Effector memory CD8-positive, alpha-beta T cell (primary cell): ENCODE measurements at places on chromosomes 4 and X.
A peak's percentile ranks its signal among the peaks of the same experiment; 100 is the strongest.

- no peak for DNase-seq
These were observed 64.2 kb upstream of the MSANTD1 start for GRCh38 chr4:3184725-3185124.

DNA sequence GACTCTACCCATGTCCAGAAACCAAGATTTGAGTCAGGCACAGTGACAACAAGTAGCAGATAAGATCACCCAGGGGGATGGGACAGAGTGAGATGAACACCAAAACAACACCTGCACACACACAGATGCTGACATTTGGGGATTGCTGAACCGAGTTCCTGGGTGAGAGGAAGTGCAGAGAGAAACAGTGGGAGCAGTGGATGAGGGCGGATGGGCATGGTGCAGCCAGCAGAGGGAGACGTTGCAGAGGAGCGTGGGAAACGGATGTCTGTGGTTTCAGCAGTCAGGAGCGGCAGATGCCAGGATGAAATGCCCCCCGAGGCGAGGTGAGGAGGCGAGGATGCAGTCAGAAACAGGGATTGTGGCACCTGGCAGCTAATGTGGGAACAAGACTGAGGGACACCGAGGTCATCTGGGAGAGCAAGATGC, 78.6 kb upstream of the STS start:
- DNase-seq, result no peak

GRCh38 chr4:185640811-185641675, 105.7 kb upstream of the PDLIM3 start:
- no peak for DNase-seq

DNA sequence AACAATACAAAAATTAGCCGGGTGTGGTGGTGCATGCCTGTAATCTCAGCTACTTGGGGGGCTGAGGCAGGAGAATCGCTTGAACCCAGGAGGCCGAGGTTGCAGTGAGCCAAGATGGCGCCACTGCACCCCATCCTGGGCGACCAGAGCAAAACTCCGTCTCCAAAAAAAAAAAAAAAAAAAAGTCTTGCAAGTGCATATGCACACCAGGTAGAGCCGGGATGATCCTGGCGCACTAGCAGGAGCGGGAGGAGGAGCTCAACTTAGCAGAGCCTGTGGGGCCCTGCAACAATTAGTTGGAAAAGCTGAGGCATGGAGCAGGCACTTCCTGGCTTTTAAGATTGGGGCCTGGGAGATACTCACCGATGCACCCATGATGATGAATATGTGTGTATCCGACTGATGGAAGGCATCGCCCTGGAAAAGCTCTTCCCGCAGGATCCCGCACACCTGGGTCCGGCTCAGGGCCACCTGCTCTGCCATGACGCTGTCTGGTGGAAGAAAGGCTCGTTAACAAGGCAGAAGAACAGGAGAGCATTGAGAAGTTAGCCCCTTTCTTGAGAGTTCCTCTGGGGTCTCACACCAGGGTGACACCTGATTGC, 872 bp downstream of the G6PD start:
- DNase-seq, result no peak

GRCh38 chr4:40306226-40306625, 28.9 kb upstream of the CHRNA9 start:
- no peak for DNase-seq

DNA sequence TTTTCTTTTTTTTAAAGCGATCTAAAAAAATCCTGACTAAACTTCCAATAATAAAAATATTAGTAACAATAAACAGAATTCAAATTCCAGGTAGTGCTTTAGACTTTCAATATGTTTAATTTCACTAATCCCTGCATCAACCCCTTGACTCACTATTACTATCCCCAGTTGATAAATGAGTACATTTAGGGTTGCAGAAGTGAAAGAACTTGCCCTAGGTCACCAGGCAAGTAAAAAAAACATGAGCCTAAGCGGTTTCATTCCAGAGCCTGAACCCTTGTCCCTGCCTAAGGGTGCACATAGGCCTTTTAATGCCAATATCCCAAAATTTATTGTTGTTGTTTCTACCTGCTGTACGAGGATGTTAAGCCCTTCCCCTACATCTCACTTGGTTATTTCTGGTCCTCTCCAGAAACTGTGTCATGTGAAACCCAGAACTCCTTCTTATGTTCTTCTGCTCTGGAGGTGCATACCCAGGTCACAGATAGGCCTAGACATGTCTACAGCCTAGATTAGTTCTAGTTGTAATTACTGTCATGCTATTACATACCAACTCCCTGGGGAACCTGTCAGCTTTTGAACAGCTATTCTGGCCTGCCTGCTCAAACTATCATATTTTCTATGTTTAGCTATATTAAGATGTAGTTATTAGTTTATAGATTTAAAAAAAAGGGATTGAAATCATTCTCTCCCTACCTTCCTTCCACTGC, 244.5 kb upstream of the PITX2 start:
- no peak for DNase-seq

DNA sequence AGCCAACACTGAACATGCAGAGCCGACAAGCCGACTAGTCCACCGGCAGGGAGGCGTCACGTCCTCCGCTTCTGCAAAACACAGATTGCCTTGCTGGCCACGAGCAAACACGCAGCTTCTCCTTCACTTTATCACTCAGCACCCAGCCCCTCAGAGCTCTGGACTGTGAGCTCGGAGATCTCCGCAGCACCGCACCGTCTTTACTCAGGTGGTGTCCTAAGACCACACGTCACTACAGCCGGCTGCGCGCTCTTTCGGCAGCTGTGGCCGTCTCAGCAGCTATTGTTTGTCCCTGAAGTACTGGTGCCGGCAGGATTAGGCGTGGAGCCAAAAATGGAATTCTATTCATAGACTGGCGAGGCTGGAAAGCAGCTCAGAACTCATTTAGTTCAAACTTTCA, 72.0 kb downstream of the FAT1 start:
- DNase-seq, result no peak

GRCh38 chrX:4809571-4809970, 1096.1 kb upstream of the PRKX start:
- no peak for DNase-seq

DNA sequence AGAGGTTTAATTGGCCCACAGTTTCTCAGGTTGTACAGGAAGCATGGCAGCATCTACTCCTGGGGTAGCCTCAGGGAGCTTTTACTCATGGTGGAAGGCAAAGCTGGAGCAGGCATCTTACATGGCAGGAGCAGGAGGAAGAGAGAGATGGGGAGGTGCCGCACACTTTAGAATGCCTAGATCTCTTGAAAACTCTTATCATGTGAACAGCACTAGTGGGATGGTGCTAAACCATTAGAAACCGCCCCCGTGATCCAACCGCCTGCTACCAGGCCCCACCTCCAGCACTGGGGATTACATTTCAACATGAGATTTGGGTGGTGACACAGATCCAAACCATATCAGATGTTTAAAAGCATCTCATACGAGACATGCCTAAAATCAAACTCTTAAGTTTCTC, 41.6 kb upstream of the SCOC start:
- DNase-seq, result no peak

DNA sequence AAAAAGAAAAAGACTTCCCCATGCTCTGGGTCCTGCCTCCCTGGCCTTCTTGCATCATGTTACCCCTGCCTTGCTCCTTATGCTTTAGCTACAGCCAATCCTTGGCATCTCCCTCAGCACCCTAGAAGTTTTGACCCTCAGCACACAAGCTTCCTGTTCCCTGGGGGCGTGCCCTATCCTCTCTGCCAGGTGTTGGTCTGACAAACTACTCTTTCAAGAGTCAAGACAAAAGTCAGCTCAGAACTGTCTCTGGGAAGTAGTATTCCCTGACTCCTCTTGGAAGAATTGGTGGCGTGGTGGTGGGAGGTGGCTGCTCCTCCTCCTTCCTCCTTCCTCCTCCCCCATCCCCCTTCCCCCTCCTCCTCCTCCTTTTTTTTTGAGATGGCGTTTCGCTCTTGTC, 41.0 kb downstream of the PRPS1 start:
- no peak for DNase-seq

DNA sequence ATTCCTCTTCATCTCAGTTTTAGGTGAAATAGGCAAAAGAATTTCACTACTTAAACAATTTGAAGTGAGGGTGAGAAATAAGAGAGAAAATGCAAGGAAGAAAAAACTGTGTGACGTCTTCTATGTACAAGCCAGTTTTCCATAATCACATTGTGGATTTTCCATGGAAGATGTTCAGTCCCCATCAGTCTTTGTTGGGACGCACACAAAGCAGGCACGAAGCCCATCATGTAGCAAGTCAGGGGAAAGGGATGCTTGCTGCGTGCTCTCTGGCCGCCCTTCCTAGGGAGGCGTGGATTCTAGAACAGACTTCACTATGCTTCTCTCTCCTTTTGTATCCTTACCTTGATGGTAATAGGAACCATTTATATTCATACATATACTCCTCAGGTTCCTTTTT, 54.7 kb downstream of the RBPJ start:
- DNase-seq, result no peak

- no peak for DNase-seq
These were observed 298.9 kb upstream of the GALNT7 start for GRCh38 chr4:172869621-172870268.

GRCh38 chr4:8238515-8239053, 31.0 kb upstream of the HTRA3 start:
- no peak for DNase-seq

GRCh38 chr4:76738086-76738931, 159.6 kb downstream of the SOWAHB start:
- DNase-seq, result no peak

DNA sequence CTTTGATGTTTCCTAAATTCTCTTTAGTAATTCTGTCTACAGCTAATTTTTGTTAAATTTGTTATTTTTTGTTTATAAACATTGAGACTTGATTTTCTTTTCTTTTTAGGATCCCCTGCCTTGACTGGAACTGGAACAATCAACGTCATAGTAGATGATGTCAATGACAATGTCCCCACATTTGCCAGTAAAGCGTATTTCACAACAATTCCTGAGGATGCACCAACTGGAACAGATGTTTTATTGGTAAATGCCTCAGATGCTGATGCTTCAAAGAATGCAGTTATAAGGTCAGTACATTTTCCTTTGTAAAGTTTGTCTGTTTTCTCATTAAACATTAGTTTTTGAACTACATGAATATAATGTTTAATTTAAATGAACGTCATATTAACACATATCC, 119.4 kb downstream of the FAT4 start:
- DNase-seq, result no peak

DNA sequence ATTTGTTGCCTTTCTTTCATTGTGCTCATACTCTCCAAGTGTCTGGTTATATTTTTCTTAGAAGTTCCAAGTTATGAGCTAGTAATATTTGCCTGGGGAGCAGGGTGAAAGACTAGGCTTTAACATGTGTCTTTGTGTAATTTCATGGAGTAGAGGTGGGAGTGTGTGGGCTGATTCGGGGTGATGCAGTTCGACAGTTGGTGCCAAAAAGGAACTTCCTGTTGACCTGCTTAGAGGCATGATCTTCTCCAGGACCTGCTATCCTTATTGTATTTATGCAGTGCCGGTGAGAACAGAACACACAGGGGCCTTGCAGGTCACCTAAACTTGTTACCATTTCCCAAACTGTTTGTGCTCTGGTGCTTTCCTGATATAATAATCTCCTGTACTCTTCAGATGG, 21.2 kb downstream of the USP53 start:
- no peak for DNase-seq

GRCh38 chr4:99117876-99118693, 26.0 kb downstream of the ADH4 start:
- DNase-seq, result no peak

- DNase-seq, result no peak
These were observed 40.5 kb downstream of the CEP44 start for GRCh38 chr4:174324236-174324635.

GRCh38 chr4:169253113-169253671, 17.6 kb downstream of the SH3RF1 start:
- no peak for DNase-seq

GRCh38 chrX:47523297-47523696, 37.7 kb upstream of the ARAF start:
- DNase-seq, result peak; percentile 72

DNA sequence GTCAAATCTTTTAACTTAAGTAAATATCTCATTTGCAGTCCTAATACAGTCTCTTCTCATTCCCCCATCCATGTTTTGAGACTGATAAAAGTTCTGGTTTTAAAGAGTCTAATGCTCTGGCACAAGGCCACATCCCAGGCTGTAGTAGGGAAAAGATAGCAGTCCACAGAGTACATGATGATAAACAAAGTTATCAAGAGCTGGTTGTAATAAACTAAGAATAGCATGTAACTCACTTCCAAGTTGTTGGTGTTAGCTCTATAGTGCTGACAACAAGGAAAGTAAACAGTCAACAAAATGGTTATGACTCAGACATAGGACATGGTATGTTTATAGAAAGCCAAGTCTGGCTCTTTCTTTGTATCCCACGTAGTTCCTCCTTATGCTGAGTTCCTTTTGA, 21.8 kb upstream of the AREG start:
- DNase-seq, result no peak

DNA sequence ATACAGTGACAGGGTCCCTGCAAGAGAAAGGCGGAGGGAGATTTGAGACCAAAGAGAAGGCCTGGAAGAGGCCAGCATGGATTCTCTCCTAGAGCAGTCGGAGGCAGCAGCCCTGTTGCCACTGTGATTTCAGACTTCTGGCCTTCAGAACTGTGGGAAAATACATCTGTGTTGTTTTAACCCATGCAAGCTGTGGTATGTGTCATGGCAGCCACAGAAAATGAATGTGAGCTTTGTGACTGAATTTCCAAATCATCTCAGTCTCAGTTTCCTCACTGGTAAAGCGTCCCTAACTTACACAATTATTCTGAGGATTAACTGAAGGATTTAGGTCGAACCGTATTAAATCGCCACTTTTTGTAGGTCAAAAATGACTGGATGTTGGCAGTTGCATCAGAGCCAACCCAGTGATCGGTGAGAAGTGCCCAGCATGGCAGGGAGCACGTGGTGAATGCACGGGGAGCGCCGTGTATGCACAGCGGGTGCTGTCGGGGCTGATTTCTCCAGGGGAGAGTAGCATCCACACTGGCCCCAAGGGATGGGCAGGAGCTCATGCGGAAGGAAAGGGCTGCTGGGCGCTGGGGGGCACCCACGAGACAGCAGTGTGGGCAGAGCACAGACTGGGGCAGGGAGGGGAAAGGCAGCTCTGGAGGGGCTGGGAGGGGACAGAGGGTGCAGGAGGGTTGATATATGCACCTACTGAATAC, 23.8 kb upstream of the NSG1 start:
- no peak for DNase-seq

DNA sequence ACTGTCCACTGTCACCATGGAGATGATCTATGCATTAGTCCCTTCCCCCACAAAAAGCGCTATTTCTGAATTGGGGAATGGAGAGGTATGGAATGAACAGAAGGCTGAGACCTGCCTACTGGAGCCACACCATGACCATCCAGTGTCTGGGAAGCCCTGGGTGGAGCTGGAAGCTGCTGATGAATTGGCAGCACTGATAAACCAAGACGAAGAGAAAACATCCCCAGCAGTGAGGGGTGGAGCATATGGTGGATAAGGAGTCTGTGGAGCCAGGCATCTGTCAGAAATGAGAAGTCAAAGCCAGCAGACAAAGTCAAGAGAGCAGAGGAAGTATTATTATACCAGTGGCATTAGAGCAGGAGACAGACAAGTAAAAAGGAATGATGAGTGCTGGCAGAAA, 13.2 kb downstream of the CC2D2A start:
- no peak for DNase-seq

DNA sequence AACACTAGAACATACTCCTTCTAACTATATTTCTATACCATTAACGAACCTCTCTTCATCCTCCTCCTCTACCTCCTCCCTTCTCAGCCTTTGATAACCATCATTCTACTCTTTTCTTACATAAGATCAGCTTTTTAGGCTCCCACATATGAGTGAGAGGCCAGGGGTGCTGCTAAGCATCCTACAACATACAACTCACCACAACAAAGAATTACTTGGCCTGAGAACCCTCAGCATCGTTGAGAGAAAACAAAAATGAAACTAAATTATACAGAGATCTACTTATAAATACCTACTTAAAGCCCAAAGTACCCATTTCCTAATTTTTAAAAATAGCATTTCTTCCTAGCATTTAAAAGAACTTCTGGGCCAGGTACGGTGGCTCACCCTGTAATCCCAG, 77.7 kb downstream of the CC2D2A start:
- DNase-seq, result no peak
